ENCODE measurements at places on chromosomes 4 and X. TPM values are rescaled to one million over a fixed set of nuclear protein-coding genes. Genes with fewer than 3 reads are reported as not detected.

GRCh38 chr4:13840502-13841190, 213.1 kb upstream of the BOD1L1 start:
- peak; percentile 35 for DNase-seq

Gene MTNR1A
- not detected for total RNA-seq

Gene PNCK
- total RNA-seq: 14.5 TPM

DNA sequence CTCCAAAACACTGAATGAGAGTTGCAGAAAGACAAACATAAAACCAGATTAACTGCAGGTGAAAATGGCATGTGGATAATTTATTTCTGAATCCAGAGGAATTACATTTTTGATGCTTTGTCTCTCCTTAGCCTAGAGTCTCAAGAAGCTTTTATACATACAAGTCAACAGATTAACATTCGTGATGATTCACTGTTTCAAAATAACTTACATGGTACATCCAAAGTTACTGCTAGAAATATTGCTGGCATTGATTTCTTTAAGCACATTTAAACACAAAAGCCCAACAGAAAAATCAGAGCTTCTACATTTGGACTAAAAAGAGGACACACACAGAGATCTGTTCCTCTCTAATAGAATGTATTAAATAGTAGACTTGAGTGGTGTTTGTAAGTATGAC, 105.6 kb downstream of the AMELX start:
- DNase-seq: no peak
